ENCODE measurements at places on chromosomes 16 and 17.

DNA sequence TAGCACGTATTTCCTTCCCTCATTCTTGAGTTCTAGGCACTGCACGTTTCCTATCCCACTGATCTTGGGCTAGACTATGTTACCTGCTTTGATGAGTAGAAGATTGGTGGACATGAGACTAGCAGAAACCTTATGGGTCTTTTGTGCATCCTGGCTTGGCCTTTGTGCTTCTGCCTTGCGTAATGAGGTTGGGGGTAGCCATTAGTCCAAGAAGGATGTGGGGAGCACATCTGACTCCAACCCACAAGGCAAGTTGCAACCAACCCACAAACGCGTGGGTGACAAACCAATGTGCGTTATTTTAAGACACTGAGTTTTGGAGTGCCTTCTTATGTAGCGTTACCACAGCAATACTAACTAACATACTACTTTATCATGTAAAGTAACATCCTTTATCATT is 180.4 kb upstream of the IRX5 start:
- no peak for DNase-seq

- DNase-seq, result no peak
Measured at GRCh38 chr17:39138431-39139160, 12.8 kb downstream of the PLXDC1 start.

DNA sequence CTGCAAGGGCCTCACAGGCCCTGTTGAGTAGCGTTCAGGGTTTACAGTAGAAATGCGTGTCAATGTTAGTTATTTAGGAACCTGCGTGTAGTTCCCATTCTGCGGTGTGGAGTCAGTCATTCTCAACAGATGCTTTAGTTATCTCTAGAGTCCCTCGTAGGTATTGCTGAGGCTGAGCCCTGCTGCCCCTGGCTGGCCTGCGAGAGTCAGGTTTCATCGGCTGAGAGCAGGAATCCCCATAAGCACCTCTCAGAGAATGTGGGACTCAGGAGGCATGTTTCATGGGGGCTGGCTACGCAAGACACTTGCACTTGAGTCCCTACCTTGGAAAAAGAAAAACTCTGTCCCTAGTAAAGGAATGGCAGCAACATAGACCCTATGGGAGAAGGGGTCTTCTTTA is 347.5 kb upstream of the ASIC2 start:
- no peak for DNase-seq

DNA sequence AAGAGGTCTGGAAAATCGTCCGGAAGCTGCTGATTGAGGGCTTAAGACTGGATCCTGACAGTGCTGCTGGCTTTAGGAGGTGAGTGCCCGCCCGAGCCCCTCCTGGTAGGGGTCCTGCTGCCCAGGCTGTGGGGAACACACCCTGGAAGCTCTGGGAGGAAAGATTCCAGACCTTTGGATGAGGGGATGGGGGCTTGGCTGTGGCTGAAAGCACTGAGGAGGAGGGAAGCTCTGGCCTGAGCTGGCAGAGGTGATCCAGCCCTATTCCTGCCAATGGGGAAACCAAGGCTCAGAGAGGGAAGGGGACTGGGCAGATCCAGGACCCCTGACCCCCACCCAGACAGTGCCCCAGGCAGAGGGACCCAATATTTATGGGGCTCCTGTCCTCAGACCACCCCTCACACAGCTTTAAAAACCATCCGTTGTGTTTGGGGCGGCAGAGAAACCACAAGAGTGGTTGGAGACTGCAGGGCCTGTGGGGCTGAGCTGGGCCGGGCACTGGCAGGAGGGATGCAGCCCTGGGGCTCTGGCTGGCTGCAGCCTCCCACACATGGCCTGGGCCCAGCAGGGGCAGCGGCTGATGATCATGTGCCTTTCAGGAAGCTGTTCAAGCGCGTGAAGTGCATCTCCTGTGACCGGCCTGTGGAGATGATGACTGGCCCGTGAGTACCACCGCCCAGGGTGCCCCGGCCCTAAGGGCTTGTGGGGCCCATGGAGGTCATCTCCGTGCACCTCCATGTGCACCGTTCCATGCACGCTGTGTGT is 22.8 kb downstream of the UBALD1 start:
- DNase-seq, result no peak

DNA sequence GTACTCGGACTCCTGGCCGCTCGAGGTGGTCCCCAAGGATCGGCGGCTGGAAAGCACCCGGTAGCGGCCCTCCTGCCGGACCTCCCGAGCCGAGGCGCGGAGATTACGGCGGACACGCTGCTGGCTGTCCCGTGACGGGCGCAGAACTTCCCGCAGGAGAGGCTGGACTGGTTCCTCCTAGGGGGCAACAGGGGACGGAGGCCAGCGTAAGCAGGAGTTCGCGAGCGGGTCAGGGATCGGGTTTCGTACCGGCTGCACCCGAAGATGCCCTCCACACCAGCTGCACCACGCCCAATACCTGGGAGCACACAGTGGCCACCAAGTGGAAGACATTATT is 341 bp downstream of the SLC7A6OS start:
- DNase-seq, result no peak

GRCh38 chr16:65463652-65464260 is 341.9 kb upstream of the CDH11 start:
- DNase-seq, result no peak

DNA sequence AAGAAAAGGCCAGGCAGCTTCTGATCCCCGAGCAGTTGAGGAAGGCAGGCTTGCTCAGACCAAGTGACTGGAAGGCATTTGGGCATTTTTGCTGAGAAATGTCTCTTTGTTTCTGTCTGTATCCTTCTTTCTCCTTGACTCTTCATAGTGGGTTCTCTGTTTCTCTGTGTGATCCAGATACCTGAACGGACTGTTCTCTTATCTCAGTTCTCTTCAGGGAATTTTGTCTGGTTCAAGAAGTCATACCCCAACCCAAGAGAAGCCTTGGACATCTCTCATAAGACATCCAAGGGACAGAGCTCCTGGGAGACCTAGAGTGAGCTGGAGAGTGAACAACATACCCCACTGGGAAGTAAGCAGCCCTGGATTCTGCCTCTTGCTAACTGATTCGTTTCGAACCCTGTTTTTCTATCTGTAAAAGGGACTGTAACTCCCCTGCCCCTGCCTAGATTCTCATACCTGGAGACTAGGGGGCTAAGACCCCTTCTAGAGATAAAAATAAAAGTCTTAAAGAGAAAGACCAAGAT is 541 bp downstream of the CCL3 start:
- DNase-seq, result no peak

GRCh38 chr17:29587591-29587990 is 1.9 kb downstream of the GIT1 start:
- no peak for DNase-seq

DNA sequence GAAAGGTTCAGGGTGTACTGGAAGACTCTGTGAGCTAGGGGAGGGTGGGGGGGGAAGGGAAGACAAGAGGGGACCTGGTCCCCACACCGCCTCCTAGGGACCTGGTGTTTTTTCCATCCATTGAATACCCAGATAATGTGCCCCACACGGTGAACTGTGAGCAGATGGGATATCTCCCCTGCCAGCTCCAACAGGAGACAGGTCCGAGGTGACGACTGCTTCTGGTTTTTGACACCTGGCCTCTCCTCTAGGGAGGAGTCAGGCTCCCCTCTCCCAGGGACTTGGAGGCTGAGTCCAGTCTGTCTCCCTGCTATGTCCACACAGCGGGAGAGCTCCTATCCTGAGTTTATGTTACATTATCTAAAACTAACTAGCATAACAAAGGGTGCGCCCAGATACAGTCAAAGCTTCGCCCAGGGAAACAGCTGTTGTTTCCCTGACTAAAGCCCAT is 1.8 kb downstream of the MARVELD3 start:
- DNase-seq, result no peak

- no peak for DNase-seq
Measured at GRCh38 chr17:69468207-69468606, 53.7 kb downstream of the MAP2K6 start.

DNA sequence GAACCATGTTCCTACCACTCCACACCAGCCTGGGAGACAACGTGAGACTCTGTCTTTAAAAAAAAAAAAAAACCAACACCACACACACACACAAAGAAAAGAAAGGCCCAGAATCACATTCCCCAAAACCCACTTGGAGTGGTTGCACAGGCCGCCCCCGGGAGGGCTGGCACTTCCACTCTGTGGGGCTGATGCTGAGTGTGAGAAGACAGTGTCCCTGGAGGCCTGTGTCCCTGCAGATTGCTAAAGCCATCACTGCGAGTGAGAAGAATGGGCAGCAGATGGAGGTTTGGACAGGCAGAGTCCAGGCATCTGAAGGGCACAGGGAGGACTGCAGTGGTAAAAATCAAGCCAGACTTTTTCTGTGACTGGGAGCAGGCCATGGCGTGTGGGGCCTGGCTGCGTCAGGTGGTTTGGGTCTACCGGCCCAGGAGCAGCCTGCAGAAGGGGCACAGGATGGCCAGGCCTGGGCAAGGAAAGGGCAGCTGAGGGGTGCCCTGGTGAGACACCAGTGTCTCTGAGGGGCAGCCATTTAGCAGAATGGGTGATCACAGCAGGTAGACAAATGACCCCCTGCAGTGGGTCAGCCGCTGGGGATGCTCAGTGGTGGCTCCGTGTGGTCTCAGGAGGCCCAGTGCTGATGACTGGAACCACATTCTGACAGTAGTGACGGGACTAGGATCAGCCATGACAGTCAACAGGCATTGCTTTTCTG is 13.1 kb downstream of the CTRB2 start:
- no peak for DNase-seq

GRCh38 chr17:77613627-77614026 is 344.9 kb upstream of the TNRC6C start:
- DNase-seq, result no peak

- DNase-seq, result no peak
Measured at GRCh38 chr16:81770008-81770407, 9.1 kb upstream of the PLCG2 start.

Measured in esophagus squamous epithelium (tissue), 5 donors.